Right lung (tissue), 10 donors: ENCODE measurements at places on chromosomes 7 and 10. TPM values are rescaled to one million over a fixed set of nuclear protein-coding genes. Genes with fewer than 3 reads are reported as not detected.

- DNase-seq: no peak
These were observed 38.9 kb downstream of the HK1 start for GRCh38 chr10:69317175-69317604.

DNA sequence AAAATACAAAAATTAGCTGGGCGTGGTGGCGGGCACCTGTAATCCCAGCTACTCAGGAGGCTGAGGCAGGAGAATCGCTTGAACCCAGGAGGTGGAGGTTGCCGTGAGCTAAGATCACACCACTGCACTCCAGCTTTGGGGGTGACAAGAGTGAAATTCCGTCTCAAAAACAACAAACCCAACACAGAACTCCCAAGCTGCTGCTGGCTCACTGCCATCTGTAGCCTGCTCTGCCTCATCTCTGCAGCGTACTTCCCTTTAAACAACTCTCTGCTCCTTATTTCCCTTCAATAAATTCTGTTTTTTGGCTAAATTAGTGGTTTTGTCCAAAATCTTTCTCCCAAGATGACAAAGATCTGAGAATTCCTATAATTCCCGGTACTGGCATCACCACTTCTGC is 189.2 kb upstream of the GALNT17 start:
- no peak for DNase-seq

DNA sequence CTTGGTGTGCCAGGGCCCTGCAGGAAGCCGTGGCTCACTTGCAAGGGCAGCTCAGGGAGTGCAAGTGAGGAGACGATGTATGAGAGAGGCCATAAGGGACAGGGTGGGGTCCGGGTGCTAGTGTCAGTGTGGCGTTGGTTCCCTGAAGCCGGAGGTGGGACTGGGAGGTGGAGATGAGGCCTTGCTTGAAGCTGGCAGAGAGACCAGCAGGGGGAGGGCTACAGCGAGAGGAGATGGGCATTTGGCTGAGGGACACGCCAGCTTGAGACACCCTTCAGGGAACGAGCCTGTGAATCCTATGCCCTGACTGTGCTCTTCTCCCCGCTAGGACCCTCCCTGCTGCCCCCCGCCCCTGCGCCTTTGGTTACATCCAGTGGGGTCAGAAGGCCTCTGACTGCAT is 529.1 kb downstream of the TCERG1L start:
- DNase-seq: no peak

Gene MYH16
- polyA plus RNA-seq: 0.05 TPM

Gene TMEM213
- 0.57 TPM for polyA plus RNA-seq

DNA sequence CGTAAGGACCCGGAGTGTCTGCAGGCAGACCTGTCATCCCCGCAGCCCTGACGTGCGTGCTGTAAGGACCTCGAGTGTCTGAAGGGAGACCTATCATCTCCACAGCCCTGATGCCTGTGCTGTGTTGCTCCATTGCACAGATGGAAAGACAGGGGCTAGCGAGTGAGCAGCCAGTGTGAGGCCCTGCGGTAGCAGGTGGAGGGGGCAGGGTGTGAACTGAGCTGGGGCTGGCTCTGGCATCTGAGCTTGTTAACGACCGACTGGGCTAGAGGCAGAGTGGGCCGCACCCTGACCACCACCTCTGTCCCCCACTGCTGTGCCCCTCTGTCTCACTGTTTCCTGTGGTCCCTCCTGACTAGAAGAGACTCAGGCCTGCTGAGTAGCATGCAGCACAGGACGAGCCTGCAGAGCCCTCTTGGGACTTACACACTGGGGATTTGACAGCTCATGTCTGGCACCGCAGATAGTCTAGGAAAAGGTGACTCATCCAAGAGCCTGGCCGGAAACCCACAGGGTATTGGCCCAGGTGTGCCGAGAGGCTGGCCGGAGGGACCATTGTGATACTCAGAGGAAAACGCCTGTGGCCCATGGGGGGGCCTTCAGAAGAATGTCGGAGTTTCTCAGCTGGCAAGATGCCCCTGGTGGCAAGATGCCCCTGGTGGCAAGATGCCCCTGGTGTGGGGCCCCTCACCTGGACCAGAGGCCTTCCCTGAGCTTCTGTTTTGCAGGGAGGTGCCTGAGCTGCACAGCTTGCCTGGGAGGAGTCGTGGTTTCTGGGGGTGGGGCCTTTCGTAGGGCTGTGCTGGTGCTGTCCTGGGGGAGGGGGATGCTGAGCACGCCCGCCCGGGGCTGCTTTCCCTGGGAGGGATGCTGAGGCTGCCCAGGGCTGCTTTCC is 34.3 kb downstream of the INPP5A start:
- DNase-seq: no peak

Gene GIMAP2
- 26.3 TPM for polyA plus RNA-seq

DNA sequence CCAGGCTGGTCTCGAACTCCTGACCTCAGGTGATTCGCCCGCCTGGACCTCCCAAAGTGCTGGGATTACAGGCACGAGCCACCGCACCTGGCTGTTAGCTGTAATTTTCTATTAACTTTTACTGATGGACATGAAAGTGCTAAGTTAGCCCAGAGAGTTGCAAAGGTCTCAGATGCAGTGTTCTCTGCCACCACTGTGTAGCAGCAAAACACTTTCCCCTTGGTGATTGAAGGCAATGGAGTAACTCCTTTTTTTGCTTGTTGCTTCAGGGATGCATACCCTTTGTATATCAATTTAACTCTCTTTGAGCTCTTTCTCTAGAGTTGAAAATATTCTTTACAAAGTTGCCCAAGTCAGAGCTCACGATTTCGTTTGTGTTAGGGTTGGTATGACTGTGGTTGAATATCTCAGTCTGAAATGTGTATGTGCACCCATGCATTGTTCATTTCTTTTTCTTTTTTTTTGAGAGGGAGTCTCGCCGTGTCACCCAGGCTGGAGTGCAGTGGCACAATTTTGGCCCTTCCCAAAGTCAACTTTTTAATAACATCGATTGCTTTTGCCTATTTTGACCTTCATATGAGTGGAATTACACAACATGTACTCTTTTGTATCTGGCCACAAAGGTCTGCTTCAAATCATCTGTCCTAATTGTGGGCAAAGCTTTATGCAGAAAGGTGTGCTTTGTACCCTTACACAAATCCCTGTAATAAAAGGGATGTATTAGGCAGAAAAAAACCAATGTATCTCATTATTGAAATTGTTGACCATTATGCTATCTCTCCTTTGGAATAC is 52.6 kb downstream of the GTF2I start:
- DNase-seq: no peak

Gene PKD2L1
- polyA plus RNA-seq: 0.13 TPM

Gene ADAM12
- polyA plus RNA-seq: 12.1 TPM

DNA sequence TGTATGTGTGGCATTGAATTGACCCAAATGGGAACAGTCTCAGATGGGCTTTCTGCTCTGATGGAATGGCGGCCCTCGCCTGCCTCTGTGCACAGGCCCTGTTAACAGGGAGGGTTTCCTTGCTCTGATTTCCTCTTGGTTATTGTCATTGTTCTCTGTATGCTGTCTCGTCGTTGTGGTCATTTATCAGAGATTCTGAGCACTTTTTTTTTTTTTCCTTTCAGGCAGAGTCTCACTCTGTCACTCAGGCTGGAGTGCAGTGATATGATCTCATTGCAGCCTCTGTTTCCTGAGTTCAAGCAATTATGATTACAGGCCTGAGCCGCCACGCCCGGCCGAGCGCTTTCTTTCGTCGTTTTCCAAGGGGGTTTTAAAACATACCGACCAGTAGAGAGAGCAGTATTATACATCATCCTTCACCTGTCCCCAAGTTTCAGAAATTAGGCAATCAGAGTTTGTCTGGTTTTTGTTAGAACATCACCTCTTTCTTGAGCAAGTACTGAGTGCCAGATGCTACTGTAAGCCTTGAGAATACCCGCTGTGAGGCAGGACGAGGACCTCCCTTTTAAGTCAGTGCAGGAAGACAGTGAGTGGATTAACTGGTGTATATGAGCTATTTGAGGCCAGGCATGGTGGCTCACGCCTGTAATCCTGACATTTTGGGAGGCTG is 6.5 kb downstream of the CHST12 start:
- no peak for DNase-seq

GRCh38 chr10:77478247-77478961 is 159.2 kb downstream of the KCNMA1 start:
- no peak for DNase-seq

Gene TRUB1
- polyA plus RNA-seq: 39.7 TPM

DNA sequence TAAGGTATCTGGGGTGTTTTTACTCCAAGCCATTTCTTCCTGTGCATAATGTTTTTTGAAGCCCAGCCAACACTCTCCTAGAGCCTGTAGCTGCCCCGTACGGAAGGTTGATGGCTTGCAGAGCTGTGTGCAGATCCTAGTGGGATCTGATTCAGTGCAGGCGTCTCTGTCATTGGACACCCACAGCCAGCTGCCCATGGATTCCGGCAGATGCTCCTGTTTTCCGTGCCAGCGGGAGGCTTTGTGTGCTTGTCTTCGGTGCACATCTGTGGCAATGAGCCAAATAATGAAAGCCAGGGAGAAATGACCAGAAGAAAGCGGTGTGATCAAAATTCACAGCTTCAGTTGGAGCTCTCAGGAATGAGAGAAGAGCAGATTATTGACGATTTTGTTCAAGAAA is 426.4 kb downstream of the TYW1 start:
- DNase-seq: peak; percentile 2

Gene SMO
- 63.8 TPM for polyA plus RNA-seq

DNA sequence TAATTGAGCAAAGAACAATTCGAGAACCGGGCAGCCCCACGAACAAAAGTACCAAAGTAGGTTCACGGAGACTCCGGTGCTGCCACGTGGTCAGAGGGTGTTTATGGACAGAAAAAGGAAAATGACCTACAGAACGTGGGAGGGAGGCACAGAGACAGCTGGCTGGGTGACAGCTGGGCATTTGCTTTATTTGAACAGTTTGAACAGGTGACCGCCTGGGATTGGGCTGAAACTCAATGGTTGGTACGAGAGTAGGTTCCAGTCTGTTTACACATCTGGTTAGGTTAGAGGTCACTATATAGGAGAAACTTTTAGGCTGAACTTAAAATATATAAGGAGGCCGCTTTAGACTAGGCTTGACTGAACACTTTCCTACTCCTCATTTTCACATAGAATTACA is 50.6 kb upstream of the CELF2 start:
- DNase-seq: no peak

Gene SLC26A5
- 1.4 TPM for polyA plus RNA-seq

GRCh38 chr7:134062460-134062859 is 64.7 kb upstream of the LRGUK start:
- DNase-seq: no peak

Gene MCM10
- polyA plus RNA-seq: 7.4 TPM

DNA sequence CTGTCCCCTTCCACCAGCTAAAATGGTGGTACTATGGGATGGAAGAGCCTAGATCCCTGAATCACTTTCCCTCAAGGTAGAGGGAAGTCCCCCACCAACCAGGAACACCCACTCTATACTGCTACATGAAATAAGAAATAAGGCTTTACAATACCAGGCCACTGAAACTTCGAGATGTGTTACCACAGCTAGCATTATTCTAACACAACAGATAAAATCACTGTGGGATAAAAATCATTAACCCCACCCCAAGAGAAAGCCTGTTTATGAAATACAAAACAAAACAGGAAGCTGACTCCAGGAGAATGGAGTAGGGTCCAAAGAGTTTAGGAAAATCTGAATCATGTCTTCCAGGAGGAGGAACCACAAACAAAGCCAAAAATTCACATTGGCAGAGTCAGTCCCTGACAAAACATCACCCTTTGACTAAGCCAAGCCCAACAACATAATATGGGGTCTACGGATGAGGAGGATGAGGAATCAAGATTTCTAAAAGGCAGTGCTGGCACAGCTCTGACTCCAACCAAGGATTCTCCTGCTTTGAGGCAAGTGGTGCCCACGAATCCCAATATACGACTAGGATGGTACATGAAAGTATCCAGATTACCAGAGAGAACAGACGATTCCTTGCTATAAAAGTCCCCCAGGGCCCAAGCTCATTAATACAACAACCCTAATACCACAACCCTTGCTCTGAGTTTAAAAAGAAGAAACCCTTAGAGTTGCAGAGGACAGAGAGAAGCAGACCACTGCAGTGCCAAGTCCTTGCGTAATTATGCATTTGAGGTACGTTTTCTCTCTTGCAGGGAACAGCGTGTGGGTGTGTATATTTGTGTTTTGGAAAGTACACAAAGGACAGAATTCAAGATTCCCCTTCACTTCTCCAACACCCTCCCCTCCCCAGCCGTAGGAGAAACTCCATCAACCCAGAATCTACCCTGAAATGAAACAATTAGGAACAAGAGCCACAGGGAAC is 23.7 kb downstream of the XPNPEP1 start:
- DNase-seq: peak; percentile 32

DNA sequence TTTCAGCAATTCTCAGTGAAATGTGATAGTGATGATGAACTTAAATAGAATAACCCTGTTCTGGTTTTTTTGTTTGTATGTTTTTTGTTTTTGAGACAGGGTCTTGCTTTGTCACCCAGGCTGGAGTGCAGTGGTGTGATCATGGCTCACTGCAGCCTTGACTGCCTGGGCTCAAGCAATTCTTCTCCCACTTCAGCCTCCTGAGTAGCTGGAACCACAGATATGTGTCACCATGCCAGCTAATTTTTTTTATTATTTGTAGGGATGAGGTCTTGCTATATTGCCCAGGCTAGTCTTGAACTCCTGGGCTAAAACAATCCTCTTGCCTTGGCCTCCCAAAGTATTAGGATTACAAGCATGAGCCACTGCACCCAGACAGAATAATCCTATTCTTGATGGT is 14.3 kb upstream of the COL17A1 start:
- no peak for DNase-seq

GRCh38 chr7:152868122-152869040 is 108.8 kb downstream of the ACTR3B start:
- no peak for DNase-seq

Gene CALU
- 221 TPM for polyA plus RNA-seq

Gene CARD11
- polyA plus RNA-seq: 2.7 TPM

DNA sequence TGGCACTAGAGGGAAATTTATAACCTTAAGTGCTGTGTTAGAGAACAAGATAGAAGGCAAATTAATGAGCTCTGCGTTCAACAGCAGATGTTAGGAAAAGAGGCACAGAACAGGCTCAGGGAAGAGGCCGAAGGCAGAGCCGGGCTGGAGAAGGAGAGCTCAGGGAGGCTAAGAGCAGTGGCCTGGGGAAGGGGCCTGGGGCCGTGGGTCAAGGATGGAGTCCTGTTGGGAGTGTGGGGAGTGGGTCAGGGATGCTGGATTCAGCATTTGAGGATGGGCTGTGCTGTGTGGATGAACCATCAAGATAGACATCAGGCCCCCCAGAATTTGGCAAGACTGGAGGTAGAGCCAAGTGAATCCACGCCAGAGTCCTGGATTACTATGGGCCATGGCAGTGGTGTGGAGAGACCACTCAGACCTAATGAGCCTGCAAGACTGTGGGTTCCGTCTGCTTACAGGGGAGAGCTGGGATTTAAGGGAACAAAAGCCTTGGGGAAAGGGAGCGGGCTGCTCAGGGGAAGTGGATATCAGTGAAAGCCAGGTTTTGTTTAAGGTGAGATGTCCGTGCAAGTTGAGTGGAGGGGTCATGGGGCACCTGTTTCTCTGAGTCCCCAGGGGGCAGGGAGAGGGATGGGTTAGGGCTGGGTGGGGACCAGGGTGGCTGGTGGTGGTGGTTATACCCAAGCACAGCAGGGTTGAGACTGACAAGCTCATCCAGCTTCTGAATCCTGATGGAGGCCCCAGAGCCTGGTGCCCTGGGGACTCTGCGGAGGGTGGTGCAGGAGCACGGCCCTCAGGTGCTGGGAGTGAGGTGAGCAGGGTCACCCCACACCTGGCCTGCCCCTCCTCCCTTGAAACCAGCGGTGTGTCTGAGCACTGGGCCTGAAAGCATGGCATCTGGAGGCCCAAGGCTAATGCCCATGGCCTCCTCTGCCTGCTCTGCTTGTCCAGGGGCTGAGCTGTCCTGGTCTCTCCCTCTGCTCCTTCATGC is 101.7 kb downstream of the BMS1 start:
- DNase-seq: no peak

Gene PRPS1L1
- not detected for polyA plus RNA-seq

Gene TMEM168
- polyA plus RNA-seq: 66.5 TPM

GRCh38 chr7:150322114-150322832 is 882 bp upstream of the LRRC61 start:
- DNase-seq: no peak
